Head of caudate nucleus (tissue), 42 donors: ENCODE measurements at places on chromosomes 1 and 21.
A peak's percentile ranks its signal among the peaks of the same experiment; 100 is the strongest.

GRCh38 chr1:41617336-41617735, 132.9 kb upstream of the EDN2 start:
- no peak for DNase-seq

GRCh38 chr1:245566952-245567351, 412.2 kb downstream of the KIF26B start:
- no peak for DNase-seq

DNA sequence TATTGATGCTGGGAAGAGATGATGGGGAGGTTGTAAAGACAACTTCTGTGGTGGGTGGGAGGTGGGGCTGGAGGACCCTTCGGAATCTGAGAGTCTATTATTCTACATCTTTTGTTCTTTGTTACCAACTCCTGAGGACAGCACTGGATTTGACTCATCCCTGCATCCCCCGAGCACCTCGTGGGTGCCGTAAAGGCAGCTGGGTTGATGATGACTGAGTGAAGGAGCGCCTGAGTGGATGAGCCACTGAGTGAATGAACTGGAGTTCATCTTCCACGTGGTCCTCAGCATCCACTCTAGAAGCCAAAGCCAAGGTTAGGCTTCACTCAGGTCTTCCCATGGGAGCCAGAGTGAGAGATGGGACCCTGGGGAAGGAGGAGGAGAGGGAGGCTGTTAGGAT, 77.6 kb downstream of the LRRN2 start:
- DNase-seq, result peak; percentile 41

DNA sequence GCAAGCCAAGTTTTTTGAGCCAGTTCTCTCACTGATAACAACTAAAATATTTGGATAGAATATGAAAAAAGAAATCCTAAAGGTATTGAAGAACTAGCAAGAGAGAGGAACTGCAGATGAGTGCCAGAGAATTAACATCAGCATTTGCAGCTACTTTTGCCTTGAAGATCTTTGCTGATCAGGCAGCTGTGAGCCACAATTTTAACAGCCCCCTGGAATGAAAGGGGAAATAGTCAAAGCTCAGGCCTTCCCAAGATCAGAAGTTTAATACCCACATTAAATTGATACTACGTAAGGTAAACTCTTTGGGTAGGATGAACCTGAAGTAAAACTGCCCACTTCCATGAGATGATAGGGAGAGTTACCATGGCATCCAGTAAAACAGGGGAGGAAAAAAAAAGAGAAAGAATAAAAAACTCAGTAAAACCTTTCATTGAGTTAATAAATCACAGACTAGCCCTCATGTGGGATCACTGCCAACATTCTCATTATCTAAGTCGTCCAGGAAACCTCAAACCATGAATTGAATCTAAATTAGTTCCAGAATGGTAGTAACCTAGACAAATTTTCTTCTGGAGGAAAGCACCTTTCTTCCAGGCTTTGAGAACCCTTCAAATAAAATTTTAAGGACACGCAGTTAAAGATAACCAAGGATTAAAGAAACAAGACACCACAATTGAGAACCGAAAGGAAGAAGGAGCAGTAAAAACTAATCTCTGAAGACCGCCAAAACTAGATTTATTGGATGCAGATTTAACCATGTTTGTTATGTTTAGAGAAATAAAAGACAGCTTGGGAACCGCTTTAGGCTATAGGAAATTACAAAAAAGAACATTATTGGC, 28.3 kb downstream of the SCP2 start:
- DNase-seq, result no peak

DNA sequence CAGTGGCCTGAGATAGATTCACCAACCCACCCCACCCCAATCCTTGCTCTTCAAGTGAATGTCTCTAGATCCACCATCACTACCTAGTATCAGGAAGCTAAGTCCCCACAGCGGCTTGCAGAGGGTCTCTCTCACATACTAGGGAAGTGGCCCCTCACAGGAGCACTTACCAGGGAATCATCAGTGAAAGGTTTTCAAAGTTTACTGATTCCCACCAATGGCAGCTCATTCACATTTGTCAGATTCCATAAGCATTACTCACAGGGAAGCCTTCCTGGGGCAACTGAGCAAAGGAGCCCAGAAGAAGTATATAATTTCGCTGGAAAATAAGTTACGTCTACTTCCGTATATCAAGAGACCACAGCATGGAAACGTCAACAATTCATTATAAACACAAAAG, 120.8 kb downstream of the GREM2 start:
- no peak for DNase-seq

DNA sequence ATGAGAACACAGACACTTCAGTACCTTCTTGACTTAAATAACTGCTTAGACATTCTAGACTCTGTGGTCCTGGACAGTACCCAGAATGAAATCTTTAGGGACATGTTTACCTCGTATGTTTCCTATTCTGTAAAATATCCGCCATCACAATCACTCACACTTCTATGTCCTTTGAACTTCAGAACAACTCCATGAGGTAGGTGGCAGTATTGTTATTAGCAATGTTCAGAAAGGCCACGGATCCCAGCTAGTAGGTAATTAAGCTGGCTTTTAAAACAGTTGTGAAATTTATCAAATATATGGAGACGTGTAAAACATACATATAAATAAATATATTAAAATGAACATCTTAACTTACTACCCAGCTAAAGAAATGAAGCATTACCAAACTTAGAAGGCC, 83.4 kb downstream of the CACHD1 start:
- no peak for DNase-seq

DNA sequence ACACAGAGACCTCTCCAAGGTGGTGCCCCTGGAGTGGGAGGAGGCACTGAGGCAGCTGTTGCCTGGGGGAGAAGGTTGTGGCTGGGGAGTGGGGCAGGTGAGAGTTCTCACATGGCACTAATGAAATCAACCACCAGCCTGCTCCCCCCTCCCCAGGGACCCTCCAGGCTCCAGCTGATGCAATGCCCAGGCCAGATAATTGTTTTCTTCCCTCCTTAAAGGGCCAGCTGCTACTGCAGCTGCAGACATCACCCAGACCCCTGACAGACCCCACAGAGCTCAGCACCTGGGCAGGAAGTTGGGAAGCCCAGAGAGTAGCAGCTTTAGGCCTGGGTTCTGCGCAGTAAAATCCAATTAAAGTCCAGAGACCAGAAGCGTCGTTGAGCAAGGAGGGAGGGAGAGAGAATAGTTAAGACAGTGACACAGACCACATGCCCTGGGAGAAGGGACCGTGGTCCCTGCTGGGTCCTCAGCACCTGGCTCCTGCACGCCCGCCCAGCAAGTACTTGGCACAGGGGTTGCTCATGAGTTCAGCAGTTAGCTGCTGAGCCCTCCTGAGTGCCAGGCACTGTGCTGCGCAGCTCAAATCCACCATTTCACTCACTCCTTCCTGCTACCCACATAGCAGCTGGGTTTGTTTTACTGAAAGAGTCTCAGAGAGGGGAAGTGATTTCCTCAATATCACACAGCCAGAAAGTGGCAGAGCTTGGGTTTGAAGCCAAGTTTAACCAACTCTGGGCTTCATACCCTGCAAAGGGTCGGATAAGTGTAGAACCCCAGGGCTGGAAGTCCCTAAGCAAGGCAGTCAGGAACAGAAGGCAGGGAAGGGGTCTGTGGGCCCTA, 1.9 kb downstream of the RIMS3 start:
- DNase-seq, result no peak

DNA sequence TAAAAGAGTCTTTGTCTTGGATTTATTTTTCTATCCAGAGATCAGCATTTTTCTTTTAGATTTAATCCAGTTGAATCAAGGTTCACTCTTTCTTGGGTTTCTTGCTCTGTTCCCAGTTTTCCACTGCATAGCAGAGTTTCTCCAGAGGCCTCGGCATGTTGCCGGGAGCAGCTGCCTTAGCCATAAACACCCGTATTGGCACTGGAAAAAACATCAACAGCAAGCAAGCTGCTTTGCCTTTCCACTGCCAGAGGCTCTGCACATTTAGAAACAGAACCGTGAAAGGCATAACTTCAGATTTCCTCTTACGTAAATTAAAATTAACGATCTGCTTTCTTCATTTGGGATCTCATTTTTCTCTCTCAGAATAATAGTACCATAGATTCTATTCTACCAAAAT, 181.8 kb upstream of the L1TD1 start:
- DNase-seq, result no peak

GRCh38 chr1:191366686-191367085, 791.6 kb upstream of the RGS18 start:
- DNase-seq, result no peak
